CD4-positive, alpha-beta T cell treated with Interleukin-21 for 1 hour (primary cell): ENCODE measurements at places on chromosomes 12 and 14.

GRCh38 chr12:128792398-128792797 lies 31.4 kb downstream of the SLC15A4 start:
- no peak for DNase-seq

- no peak for DNase-seq
Observed at GRCh38 chr14:52399921-52400595, 85.9 kb downstream of the PTGER2 start.

DNA sequence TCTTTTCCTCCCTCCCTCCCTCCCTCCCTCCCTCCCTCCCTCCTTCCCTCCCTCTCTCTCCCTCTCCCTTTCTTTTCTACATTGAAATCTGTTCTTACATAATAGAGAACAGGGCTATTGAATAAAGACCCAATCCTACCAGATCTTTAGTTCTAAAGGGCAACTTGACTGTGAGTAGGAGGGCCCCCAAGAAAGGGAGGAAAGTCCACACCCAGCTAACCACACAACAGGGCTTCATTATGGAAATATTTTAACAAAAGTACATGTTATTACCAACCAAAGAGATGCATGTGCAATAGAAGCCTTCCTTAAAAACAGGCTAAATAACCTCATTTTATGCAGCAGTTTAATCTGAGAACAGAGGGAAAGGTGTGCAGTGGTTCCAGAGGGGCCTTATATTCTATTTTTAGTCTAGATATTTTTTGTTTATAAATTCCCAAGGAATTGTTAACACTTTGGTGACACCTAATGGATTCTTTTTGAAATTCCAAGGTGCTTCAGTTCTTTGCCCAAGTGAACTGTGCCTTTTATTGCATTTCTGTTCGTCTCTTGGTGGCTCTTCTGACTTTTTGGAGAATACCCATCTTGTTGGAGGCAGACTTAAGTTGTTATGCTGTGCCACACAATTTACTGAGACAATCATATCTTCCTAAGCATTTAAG lies 63.0 kb downstream of the GNS start:
- no peak for DNase-seq

- DNase-seq = no peak
Observed at GRCh38 chr14:101490771-101491170, 70.5 kb upstream of the DIO3 start.

- DNase-seq = no peak
Observed at GRCh38 chr12:110543252-110543959, 39.7 kb downstream of the PPTC7 start.

DNA sequence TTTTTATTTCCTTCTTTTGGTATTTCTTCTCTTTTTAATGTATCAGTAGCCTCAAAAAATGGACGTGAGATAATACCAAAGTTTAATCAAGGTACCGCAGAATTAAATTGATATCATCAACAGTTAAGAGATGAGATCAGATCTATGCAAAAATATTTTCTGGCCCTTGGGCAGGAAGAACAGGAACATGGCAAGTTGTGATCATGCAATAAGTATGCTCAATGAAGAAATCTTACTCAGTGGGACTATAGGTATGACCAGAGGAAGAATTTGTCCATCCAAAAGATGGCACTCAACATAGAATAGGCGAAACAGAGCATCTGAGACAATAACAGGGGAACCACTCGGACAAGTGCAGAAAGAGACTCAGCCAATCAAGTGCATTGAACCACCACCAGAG lies 914 bp upstream of the GARIN2 start:
- no peak for DNase-seq

GRCh38 chr12:22282283-22282682 lies 52.2 kb downstream of the ST8SIA1 start:
- DNase-seq = no peak

GRCh38 chr12:103505371-103506236 lies 9.8 kb upstream of the C12orf42 start:
- DNase-seq = no peak

DNA sequence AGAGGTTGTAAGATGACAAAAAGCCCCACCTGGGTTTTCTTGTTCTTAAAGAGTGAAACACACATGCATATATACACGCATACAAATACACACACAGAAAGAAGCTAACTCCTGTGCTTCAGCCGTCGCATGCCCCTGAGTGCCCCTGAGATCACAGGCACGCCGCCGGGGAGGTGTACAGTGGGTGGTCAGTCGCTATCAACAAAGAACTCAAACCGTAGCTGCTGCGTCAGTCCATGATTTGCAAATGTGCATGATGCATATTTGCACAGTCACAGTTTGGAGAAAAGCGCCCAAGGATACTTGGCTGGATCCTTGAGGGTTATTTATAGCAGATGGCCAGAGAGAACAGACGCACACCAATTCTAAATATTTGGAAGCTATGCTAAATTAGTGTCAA lies 206.9 kb downstream of the TMEM132D start:
- DNase-seq = no peak

DNA sequence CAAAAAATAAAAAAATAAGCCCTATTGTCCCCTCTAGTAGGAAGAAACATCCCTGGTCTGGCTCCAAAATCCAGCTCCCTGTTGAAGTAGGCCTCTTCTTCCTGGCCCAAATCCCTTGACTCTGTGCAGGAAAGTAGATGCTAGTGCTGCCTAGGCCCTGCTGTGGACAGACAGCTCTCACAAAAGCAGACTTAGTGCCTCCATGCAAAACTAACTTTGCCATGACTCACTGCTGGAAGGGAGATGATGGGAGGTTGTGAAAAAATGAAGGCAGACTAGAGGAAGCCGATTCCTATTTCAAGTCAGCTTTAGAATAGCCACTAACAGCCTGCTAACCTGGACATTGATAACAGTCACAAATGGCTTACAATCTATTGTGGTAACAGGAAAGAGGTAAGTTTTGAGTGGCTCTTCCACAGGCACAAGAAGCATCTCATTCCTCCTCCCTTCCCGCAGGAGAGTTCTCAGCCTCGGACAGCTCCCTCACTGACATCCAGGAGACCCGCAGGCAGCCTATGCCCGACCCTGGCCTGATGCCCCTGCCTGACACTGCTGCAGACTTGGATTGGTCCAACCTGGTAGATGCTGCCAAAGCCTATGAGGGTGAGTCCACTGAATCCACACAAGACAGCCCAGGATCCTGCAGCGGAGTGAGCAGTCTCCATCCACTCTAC lies 198.9 kb upstream of the RGS6 start:
- no peak for DNase-seq

- DNase-seq = no peak
Observed at GRCh38 chr12:66916189-66916588, 237.3 kb upstream of the GRIP1 start.

DNA sequence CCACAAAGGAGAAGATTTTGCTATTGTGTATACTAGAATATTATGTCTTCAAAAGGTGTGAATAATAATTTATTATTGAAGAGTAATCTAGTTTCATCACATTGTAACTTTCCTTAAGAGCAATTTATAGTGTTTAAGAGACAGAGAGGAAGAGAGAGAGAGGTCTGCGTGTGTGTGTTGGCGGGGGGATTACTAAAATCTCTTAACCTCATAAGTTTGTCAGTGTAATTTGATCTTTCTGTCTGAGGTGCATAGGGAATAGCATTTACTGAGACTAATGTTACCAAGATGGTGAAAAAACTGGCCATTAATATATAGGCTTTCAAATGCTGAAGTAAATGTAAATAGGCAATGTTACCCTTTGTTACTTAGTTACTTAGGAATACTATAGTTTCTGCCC lies 48.2 kb upstream of the BTG1 start:
- DNase-seq = no peak

GRCh38 chr12:87439990-87440827 lies 589.0 kb downstream of the C12orf50 start:
- no peak for DNase-seq

DNA sequence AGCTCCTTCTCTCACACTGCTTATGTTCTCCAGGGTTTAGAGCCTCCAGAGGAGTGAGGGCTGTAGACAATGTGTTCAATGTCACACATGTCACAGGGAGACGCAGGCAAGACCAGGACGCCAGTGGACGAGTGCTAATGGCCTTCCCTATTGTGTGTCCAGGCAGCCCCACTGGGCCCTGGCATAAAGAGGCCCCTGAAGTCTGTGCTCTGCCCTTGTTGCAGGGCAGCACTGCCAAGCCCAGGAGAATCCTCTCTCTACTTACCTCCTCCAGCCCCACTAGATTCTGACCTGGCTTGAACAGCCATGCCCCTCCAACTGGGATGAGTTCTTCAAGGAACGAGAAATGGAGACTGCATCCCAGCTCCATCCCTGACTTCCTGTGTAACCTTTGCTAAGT lies 24.8 kb upstream of the TMEM106C start:
- no peak for DNase-seq

- DNase-seq = peak; percentile 87
Observed at GRCh38 chr14:49598485-49599300, at the start of gene LRR1. LRR1 (plus strand) TSS chr14:49598940; CDS start chr14:49599021, 81 bp downstream.

GRCh38 chr14:57352396-57353170 lies 37.8 kb upstream of the NAA30 start:
- DNase-seq = no peak
